ENCODE measurements at places on chromosomes 5 and 9. TPM values are rescaled to one million over a fixed set of nuclear protein-coding genes. Genes with fewer than 3 reads are reported as not detected.

Gene RNF130
- 24.4 TPM for polyA plus RNA-seq

Gene IL4
- polyA plus RNA-seq: not detected

Gene CCL19
- polyA plus RNA-seq: not detected

Gene PCDHGB2
- not detected for polyA plus RNA-seq

Gene TGFBI
- 77.4 TPM for polyA plus RNA-seq

Gene TMEM8B
- polyA plus RNA-seq: 2.7 TPM

Gene PLAC8L1
- 0.27 TPM for polyA plus RNA-seq

- DNase-seq: no peak
These were observed 57.1 kb downstream of the RAB3C start for GRCh38 chr5:58640011-58640410.

DNA sequence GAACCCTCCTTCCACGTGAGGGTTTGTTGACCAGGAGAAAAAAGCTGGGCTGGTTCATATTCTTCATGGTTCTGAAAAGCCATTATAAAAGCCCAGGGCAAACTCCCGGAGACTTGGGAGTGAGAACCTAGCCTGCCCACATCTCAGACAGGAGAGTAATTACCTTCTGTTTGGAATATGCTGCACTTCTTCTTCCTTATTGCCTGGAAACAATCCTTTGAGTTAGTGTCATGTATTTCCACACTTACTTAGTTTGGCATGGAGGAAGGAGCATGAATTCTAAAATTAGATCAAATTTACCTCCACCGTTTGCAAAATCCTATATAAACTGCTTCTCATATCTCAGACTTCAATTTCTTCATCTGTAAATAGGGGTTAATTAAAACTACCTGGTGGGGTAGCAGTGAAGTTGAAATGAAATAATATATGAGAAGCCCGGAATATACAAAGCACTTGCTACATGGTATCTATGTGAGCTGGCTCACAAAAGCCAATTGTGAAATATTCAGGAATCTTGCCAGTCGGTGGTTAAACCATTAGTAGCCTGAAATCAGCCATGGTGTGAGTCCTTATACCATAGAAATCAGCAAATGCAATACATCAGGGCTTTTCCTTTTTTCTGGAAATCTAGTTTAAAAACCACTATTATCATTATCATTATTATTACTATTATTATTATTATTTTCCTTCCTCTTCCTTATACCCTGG lies 140.0 kb upstream of the RAD23B start:
- DNase-seq: no peak

DNA sequence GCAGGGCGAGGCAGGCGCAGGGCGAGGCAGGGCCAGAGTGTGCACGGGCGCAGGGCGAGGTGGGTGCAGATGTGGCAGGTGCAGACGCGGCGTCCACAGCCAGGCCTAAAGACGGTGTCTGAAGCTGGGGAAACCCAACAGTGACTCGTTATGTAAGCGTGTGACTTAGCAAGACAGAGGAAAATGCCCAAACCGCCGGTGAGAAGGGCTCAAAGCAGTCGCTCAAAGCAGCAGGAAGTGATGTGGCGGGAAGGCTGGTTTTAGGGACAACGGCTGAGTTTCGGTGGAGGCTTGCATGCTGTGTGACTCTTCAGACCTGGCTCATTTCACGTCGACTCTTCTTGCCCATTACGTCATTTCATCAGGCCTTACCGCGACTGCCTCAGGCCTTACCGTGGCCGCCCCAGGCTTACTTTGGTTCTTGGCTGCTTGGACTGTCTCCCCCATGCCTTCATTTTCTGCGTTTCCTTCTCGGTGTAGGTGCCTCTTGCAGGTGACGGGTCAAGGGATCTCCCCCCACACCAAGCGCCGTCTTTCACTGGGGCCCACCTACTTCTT lies 50.5 kb upstream of the EXOC3 start:
- DNase-seq: no peak

GRCh38 chr5:147851578-147851977 lies 20.1 kb upstream of the SPINK1 start:
- DNase-seq: no peak

GRCh38 chr5:137561608-137562007 lies 62.5 kb upstream of the SPOCK1 start:
- no peak for DNase-seq

DNA sequence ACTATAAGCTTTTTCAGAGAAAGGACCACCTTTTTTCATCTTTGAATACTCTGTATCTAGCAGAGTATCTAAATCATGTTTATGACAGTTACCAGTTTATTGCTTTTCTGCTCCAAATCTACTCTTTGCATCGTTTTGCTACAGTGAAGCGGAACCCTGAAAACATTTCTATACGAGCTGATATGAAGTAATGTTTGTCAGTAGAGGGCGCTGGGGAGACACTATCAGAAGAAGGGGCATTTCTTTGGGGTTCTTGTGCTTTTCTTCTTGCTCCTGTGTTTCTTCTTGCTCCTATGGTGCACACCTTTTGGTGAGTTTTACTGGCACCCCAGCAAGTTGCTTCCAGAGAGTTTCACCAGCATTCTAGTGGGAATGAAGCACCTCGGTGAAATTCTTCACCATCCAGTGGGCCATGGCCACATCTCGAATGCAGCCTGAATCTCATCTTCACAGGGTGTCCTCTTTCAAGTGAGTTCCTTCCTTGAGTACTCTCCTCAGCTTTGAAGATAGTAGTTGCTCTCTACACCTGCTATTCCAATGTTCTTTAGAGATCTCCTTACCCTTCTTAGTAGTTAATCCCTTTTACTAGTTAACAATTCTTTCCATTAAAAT lies 98.4 kb downstream of the FGF1 start:
- DNase-seq: no peak

DNA sequence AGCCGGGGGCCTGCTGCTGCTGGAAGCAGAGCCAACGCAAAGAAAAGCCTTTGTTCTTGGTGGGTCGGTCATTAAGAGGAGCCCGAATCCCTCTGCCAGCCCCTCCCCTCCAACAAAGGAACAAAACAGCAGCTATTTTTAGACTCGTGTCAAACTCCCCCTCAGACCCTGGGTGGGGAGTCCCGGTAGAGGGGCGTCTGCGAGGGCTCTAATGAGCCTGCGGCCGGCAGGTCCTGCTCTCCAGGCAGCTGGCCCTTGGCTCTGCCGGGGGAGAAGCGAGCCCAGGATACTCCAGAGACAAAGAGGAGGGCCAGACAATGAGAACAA lies 114.0 kb downstream of the LHX2 start:
- no peak for DNase-seq

- DNase-seq: no peak
These were observed 184.6 kb upstream of the PUM3 start for GRCh38 chr9:3028535-3028934.

- DNase-seq: no peak
These were observed 74.8 kb downstream of the CDK5RAP2 start for GRCh38 chr9:120505186-120505585.

- peak; percentile 38 for DNase-seq
These were observed 92.5 kb downstream of the CDH9 start for GRCh38 chr5:26945901-26946300.

DNA sequence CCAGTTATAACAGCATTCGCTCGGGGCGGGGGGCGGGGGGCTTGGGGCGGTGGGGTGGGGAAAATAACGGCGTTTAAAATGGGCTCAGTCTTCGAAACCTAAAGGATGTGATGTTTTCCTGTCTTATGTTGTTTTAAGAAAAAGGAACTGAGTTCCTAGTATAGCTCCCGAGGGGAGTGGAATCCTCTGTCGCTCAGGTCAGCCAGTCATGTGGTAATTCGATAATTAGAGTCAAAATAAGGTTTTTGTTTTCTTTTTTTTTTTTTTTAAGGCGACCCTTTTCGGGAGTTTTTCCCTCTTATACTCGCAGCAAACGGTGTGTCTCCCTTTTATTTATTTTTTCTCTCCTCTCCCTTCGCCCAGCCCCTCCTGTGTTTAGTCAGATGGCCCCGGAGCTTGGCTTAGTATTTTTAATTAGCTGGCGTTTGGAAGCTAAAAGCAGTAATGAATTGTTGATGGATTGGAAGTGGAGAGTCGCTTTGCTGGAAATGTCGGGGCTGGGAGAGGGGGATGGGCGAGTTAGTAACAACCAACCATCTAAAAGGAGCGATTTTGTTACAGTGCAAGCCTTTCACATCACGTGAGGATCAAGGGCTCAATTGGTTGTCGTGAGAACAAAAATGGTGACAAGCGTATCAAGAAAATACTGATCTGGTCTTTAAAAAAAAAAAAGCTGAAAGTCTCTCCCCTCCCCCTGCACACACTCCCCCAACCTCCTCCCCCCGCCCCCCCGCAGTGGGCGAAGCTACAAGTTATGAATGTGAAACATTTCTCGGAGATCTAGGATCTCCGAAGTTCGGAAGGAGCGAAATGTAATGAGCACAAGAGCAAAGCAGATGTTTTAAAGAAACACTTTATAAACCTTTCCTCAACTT lies 714 bp upstream of the ZNF608 start:
- peak; percentile 78 for DNase-seq

DNA sequence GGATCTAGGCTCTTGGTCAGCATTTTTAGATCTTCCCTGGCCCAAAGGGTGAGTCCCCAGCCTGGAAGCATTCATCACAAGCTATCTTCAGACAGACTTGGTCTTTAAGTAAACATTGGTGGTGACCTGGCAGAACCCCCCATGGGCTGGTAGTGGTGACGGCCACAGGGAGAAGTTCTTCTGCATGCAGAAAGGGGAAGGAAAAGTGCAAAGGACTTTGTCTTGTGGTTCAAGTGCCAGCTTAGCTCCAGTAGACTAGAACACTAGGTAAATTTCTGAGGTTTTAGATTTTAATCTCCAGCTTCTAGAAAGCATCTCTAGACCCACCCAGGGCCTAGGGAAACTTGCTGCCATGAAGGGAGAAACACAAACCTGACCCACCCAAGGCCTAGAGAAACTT lies 584.0 kb downstream of the CHSY3 start:
- DNase-seq: no peak

GRCh38 chr9:73202980-73203379 lies 51.3 kb downstream of the ANXA1 start:
- no peak for DNase-seq

GRCh38 chr9:125095821-125096443 lies 47.4 kb downstream of the SCAI start:
- no peak for DNase-seq

DNA sequence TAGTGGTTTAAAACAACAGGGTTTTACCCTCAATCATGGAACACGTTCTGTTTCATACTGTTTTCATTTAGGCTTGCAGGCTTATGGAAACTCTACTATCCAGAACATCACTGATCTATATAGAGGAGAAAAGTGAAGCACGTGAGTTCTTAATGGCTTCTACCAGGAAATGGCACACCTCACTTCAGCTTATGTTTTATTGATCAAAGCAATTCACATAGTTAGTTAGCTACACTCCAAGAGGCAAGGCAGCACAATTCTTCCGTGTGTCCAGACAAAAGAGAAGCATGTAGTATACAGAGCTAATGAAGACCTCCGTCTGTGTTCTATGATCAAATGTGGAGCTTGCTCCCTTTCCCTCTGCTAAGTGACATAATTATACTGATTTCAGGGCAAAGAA lies 353.3 kb upstream of the CD180 start:
- DNase-seq: no peak

DNA sequence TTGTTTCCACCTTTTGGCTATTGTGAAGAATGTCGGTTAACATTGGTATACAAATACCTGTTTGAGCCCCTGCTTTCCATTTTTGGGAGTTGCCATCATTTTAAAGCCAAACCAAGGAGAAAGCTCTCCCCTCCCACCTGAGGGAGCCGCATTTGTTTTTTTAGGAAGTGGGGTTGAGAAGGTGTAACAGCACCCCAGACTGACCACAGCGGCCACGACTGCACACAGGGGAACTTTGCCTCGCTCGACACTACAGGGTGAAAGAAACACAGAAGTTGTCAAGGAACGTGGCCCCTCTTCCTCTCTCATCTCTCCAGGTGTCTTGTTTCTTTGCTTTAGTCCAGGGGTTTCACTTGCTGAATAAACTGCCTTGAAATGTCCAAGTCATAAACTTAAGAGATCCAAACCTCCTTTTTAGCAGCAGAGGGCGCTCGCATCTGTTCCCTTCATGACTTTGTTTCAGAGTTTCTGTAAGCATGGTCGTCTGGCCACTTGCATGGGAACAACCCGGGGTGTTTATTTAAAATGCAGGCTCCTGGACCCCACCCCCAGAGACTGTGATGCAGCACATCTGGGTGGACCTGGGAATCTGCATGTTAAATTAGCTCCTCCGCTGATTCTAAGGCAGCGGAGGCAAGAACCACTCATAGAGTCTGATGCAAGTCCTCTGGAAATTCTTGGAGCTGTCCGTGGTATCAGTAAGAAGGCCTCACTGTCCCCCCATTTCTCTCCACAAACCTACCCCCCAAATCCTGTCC lies 2.1 kb upstream of the TTLL11 start:
- DNase-seq: peak; percentile 51

- DNase-seq: no peak
These were observed 67.6 kb upstream of the SLC12A2 start for GRCh38 chr5:128015978-128016377.

- DNase-seq: no peak
These were observed 20.6 kb downstream of the DYNC2I2 start for GRCh38 chr9:128636024-128636390.

DNA sequence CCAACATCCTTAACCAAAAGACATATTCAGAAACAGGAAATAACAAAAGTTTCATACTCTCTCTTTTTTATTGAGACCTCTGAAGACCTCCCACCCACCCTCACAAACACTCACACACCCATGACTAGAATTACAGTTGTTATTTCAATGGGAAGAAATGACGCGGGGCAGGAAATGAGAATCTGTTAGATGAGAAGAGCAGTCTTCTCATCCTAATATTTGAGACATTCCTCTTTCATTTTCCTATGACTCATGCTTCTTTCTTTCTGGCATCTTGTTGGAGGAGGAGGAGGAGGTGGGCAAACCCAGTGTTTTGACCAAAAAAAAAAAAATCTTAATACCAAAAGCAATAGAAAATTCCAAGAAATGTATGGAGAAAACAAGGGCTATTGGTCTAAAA lies 179.5 kb upstream of the TARS1 start:
- DNase-seq: no peak

- DNase-seq: no peak
These were observed 4.1 kb upstream of the GBGT1 start for GRCh38 chr9:133167769-133168168.

- no peak for DNase-seq
These were observed 71.6 kb downstream of the GOLM1 start for GRCh38 chr9:86027767-86028166.

DNA sequence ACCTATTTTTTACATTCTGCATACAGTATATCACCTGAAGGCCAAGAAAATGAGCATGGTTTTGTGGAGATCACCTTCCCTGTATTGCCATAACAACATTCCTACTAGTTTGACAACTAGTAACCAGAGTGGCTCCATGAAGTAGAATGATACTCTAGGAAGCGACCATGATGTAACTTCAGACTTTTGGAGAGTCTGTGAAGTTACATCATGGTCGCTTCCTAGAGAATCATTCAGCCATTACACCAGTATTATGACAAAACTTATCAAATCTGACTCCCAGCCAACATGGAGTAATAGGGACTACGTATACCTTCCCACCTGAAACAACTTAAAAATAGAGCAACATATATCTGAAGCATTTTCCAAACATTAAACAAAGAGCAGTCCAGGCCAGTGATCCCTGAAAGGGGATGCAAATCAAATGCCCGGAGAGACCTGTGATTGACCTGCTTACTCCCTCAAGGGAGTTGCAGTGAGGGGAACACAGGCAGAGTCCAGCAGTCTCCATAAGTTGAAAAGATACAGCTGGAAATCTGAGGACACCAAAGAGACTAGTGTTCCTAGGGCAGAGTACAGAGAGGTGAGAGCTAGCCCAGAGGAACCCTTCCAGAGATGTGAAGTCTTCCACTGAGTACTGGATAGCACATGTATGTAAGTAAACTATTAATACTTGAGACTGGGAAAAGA lies 7.8 kb downstream of the ECM2 start:
- DNase-seq: no peak
